Aorta (tissue), 5 donors: ENCODE measurements at places on chromosomes 3 and 15. TPM values are rescaled to one million over a fixed set of nuclear protein-coding genes. Genes with fewer than 3 reads are reported as not detected.

The GABRB3 gene
- 1.0 TPM for total RNA-seq

DNA sequence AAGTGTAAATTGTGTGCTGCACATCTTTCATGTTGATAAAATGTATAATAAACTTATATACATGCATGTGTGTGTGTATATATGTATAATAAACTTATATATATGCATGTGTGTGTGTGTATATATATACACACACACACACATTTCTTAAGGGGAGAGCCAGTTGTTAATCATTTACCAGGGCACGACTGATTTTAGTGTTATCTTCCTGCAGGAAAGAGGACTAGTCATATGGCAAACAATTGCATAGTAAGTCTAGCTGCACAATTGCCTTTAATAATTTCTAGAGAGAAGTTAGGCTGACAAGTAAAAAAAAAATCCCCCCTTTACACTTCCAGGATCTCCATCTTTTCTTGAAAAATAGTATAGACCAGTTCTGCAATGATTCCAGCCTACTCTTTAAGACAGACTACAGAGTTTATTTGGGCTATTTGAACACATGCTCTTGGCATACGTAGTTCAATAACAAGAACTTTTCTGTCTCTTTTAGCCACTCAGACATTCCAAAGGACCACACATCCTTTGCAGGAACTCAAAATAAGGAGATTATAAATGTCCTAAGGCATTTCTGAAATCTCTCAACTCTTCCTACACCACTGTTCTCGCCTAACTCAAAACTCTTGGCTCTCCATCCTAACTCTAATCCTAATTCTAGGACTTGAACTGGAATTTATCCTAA is 163.6 kb upstream of the SETMAR start:
- no peak for DNase-seq

The LRRN1 gene
- 4.8 TPM for total RNA-seq

GRCh38 chr3:66923969-66924368 is 74.1 kb upstream of the KBTBD8 start:
- no peak for DNase-seq

The CHRNB4 gene
- total RNA-seq: not detected

DNA sequence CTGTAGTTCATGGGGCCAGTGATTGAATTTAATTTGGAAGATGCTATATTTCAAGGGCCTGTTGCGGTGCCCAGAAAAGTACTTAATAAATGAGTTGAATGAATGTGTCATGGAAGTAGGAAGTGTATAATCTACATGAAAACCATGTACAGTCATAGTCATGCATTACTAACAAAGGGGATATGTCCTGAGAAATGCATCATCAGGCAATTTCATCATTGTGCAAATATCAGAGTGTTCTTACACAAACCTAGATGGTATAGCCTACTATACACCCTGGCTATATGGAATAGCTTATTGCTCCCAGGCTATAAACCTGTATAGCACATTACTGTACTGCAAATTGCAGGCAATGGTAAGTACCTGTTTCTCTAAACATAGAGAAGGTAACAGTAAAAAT is 10.7 kb upstream of the MYO5C start:
- DNase-seq: no peak

DNA sequence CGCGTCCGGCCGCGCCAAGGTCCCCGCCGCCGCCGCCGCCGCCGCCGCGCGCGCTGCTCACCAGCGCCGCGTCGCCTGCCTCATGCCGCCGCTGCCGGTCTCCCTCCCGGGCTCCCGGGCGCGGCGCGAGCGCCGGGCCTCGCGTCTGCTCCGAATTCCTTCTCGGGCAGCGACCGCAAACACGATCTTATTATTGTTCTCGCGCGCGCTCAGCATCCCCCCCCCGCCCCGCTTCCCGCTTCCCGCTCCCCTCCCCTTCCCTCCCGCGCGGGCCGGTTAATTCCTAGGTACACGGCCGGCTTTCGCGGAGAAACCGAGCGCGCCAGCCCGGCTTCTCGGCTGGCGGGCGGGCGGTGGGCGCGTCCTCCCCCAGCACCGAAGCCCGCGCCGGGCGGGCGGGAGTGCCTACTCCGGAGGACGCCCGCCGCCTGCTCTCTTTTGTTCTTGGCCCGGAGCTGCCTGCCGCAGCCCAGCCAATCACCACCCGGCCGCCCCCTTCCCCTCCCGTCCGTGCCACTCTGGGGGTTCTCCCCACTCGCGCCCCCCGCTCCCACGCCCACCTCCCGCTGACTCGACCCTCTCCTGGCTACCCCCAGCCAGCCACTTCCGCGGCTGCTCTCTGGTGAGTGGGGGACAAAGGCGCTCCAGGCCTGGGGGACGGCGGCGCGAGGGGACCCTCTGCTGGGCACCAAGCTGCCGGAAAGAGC is at the start of gene HDGFL3:
Gene HDGFL3 (minus strand): TSS at position 164 of the 707 bp plus-strand sequence. CDS start 409 bp downstream, outside the sequence.
- DNase-seq: peak; percentile 71

The GPR160 gene
- 2.8 TPM for total RNA-seq

The C3orf22 gene
- not detected for total RNA-seq

DNA sequence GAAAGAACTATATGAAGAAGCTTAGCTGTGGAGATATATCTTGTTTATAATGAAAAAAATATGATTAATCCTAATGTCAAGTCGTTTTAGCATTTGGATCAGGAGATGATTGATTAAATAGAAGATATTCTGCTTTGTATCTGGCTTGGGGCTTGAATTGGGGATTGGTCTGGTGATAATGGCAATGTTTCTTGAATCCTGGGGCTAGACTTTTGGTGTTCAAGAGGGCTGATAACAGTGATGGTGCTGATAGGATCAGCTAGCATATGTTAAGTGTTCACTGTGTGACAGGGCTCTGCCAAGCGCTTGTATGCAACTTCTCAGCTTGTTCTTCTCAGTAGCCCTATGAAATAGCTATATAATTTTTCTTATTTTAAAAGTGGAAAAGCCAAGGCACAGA is 20.2 kb downstream of the CNOT10 start:
- DNase-seq: no peak

The PLA1A gene
- total RNA-seq: 2.1 TPM

- no peak for DNase-seq
Measured at GRCh38 chr3:101244212-101244575, 76.2 kb downstream of the IMPG2 start.

DNA sequence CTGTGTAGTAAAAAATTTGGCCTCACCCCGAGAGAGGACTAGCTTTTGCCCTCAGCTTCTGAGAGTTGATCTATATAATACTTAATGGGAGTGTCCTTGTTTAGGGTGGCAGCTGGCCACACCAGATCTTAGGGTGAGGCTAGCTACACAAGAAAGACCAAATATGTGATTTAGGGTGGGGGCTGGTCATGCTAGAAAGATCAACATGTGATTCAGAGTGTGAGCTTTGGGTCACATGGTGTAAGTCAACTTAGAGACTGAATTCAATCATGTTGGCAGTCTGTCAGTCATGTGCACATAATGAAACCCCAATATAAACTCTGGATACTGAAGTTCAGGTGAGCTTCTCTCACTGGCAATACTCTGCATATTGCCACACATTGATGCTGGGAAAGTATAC is 120.7 kb upstream of the DAZL start:
- DNase-seq: no peak

The GPR27 gene
- 2.1 TPM for total RNA-seq

- DNase-seq: no peak
Measured at GRCh38 chr15:60809375-60809774, 330.4 kb upstream of the ICE2 start.

DNA sequence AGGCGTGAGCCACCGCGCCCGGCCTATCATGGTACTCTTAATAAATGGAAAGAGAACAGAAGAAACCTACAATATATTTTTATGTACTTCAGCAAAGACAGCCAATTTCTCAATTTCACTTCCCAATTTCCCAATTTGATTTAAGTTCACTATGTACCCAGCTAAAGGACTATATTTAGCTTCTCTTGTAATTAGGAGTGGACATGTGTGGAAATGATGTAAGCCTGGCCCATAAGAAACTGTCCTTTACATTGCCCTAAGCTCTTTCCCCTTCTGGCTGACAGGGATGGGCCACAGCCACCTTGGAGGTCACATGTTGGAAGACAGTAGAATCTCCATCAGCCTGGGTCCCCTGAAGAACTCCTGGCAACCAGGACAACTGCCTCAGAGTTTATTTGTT is 6.2 kb downstream of the TMEM39A start:
- no peak for DNase-seq

- no peak for DNase-seq
Measured at GRCh38 chr3:154324919-154325318, 632 bp upstream of the DHX36 start.

The CXCR6 gene
- total RNA-seq: 2.8 TPM

- DNase-seq: no peak
Measured at GRCh38 chr3:81375921-81376320, 385.5 kb downstream of the GBE1 start.

The UCN2 gene
- total RNA-seq: 0.24 TPM

The FOXB1 gene
- not detected for total RNA-seq

GRCh38 chr15:99477791-99478471 is 87.9 kb upstream of the MEF2A start:
- no peak for DNase-seq

DNA sequence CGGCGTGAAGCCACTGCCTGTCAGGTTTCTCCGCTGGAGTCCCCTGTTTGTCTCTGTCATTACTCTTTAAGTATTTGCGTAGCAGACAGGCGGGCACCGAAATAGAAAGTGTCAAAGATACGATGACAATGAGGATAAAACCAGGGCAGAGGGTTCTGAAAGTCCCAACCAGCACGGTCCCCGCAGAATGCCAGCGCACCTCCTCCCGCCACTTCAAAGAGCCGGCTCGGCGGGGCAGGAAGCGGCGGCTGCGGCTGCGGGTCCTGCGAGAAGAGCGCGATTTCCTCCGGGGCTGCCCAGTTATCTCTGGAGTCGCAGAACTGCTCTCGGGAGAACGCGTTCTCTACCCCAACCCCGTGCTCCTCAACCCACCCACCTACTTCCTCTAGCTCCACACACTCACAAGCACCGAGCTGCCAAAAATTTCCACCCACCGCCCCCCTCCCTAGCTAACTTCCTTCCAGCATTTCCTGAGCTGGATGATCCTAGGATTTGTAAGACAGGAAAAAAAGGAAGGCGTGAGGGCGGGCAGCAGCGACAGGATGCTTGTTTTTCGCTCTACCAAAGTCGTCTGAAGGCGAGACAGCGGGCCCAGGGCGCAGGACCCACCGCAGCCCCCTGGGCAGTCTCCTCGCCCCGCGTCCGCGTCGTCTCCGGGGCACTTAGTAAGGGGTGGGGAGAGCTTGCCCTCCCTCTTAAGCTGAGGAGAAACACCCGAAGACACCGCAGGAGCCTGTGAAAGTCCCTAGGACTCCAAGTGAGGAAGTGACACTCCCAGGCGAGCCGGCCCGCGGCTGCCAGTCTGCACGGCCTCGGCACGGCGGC is at the start of gene ARHGAP31:
Gene ARHGAP31 (plus strand): TSS at position 513 of the 825 bp plus-strand sequence. CDS start 522 bp downstream, outside the sequence.
- peak; percentile 80 for DNase-seq

DNA sequence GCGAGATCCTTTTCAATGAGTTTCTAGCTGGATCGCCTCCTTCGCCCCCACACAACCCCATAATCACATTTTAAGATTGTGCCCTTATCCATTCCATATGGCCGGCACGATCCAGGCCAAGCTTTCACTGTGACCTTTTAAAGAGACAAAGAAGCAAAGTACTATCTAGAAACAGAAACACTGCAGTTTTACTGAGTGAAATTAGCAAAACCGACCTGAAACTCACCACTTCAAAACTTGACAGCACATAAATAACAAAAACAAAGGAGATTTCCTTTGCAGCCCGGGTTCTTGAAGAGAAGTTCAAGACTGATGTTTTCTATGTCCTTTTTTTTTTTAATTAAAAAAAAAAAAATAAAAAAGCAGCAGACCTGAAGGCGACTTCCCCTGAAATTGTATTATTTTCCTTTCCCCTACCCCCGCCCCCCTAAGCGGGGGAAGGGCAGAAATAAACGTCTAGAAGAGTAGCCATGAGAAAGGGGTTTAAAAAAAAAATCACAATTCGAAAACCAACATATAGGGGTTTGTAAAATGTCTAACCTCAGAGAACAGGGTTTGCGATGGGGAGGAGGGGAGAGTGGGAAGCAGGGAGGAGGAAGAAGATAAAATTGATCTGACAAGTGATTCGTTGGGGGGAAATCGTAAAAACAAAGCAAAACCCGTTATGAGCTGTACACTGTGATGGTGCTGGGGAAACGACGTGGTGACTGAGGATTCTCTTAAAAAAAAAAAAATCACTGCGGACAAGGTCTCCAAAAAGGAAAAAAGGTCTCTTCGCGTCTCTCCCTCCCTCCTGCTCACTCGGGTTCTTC is 1.5 kb downstream of the SATB1 start:
- DNase-seq: peak; percentile 79

DNA sequence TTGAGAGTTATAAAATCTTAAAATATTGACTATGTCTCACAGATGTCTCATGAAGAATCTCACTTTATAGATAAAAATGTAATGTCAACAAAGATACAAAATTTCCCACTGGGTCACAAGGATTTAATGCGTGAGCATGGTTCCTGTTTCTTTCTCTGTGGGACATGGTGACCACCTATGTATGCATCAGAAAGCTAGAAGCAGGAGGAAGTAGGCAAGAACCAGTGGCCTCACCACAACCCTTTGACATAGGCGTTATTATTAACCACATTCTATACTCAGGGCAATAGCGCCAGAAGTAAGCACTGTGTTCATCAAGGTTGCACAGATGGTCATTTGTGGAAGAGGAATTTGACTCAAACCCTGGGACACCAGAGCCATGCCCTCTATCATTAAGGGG is 11.7 kb upstream of the ADAMTS17 start:
- no peak for DNase-seq

The SKOR1 gene
- total RNA-seq: 1.2 TPM

The SPESP1 gene
- 1.5 TPM for total RNA-seq

- peak; percentile 50 for DNase-seq
Measured at GRCh38 chr3:122563717-122564025, 429 bp downstream of the PARP9 start.

The ACP3 gene
- total RNA-seq: 1.2 TPM

The UBAP1L gene
- 10.3 TPM for total RNA-seq

The NPAP1 gene
- not detected for total RNA-seq

DNA sequence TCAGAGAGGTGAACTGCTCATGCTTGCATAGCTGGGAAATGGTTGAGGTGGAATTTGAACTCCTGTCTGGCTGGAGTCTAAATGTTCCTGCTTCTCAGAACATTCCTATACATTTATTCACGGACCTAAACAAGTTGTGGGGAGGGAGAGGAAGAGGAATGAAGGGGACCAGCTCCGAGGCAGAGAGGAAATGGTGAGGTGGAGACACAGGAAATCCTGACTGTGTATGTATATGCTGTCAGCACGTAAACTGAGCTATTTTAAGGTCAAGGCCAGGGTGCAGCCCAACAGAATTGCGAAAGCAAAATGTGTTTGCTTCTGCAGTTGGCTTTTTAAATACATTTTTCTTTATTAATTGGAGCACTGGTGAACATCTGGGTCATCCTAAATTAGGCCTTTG is 74.1 kb upstream of the POMGNT2 start:
- DNase-seq: no peak

GRCh38 chr3:11510001-11510340 is 133.7 kb downstream of the VGLL4 start:
- DNase-seq: no peak

The CTXND1 gene
- total RNA-seq: 0.21 TPM

DNA sequence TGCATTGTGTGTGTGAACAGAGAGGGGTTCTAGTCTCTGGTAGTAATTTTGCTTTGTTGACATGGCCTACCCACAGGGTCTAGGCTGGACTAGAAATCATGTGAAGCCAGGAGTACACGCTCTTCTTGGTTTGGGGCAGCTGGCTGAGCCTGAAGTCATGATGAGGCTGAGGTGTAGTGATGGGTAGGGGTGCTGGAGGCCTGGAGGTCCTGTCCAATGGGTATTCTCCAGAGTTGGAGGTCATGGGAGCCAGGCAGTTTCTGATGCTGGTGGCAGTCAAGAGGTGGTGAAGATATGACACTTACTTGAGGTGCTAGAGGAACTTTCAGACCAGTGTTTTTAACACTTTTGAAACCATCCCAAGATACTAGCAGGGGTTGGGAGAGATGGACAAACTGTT is 18.5 kb upstream of the EPHB1 start:
- DNase-seq: no peak

The CCDC13 gene
- total RNA-seq: 2.5 TPM

The LIPC gene
- 0.52 TPM for total RNA-seq
